ENCODE measurements at places on chromosomes 3 and 15.

DNA sequence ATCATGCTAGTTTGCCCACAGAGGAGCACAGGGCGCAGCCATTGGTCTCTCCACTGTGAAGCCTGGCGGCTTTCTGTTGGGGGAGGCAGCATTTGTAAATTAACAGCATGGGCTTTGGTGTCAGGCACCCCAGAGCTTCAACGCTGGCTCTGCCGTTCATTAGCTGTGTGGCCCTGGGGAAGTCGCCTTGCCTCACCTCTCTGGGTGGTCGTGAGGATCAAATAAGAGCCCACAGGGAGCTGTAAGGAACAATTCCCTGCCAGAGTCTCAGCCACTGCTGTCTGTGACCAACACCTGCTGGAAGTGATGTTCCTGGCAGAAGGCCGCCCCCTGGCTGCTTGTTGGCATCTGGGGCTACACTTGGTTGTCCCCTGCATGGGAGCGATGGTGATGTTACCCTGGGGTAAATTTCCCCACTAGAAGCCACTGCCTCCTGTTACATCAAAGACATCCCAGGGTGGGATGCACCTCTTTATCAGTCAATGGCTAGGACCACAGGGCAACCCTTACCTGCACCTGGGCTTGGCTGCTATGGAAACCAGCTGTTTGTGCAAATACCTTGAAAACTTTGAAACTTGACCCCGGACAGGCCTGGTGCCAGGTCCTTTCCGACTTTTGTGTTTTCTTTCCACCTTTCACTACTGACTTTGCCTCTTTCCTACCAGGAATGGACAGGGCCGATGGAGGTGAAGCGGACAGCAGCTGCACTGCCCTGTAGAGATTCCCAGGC lies 36.9 kb downstream of the DNASE1L3 start:
- DNase-seq: no peak

GRCh38 chr3:113166719-113167492 lies 44.5 kb upstream of the BOC start:
- no peak for DNase-seq

GRCh38 chr3:123480428-123480827 lies 31.5 kb upstream of the ADCY5 start:
- no peak for DNase-seq

DNA sequence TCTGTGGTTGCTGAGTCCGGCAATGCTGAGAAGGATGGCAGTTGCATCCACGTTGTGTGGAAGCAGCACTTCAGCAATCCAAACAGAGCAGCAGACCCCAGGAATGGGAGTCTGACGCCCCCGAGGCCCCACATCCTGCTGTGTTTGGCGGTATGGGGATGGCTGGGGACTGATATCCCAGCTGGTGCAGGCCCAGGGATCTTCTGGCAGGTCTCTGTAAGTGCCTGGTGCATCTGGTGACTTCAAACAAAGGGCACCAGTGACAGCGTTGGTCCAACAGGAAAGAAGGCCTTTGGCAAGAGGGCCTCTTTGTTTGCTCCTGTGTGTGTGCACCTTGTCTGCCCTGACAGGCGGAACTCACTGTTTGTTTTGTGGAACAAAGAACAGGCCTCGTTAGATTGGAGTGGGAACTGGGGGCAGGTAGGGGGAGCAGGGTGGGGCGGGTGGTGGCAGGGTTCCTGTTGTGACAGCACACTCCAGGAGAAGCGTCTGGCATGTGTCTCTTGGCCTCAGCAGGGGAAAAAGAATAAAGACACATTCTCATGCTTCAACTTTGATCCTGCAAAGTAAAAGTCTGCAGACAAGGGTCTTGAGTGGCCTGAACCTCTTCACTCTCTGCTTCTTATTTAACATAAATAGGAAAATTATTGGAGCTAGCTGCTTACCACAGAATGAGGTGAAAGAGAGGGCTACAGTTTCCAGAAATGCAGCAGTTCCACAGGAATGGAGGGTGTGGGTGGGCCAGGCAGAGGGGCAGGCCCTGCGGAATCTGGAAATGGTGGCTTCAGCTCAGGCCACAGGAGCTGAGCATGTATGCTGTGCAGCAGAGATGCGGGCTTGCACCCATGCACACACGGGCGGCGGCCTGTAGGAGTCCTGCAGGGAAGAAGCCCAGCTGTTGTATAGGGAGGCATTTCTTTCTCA lies 94.5 kb upstream of the MYZAP start:
- no peak for DNase-seq

GRCh38 chr3:72535772-72536171 lies 312.5 kb downstream of the SHQ1 start:
- peak; percentile 24 for DNase-seq

DNA sequence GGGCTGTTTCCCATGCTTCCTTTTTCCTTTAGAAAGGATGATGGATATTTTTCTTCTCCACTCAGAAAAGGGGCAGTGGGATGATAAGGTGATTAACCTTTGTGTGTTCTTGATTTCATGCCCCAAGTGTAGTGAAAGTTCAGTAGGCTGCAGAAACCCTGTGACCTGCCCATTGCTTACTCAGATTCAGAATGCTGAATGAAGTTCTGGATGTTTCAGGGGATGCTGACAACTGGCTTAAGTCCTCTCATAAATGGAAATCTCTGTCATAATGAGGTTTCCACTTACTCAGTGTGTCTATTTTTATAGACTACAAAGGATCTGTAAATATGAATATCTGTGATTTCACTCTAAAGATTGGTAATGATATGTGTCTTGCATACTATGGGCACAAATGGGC lies 471.3 kb upstream of the TPRG1 start:
- DNase-seq: no peak

- DNase-seq: peak; percentile 50
These were observed 3.1 kb downstream of the CD86 start for GRCh38 chr3:122058294-122058693.

DNA sequence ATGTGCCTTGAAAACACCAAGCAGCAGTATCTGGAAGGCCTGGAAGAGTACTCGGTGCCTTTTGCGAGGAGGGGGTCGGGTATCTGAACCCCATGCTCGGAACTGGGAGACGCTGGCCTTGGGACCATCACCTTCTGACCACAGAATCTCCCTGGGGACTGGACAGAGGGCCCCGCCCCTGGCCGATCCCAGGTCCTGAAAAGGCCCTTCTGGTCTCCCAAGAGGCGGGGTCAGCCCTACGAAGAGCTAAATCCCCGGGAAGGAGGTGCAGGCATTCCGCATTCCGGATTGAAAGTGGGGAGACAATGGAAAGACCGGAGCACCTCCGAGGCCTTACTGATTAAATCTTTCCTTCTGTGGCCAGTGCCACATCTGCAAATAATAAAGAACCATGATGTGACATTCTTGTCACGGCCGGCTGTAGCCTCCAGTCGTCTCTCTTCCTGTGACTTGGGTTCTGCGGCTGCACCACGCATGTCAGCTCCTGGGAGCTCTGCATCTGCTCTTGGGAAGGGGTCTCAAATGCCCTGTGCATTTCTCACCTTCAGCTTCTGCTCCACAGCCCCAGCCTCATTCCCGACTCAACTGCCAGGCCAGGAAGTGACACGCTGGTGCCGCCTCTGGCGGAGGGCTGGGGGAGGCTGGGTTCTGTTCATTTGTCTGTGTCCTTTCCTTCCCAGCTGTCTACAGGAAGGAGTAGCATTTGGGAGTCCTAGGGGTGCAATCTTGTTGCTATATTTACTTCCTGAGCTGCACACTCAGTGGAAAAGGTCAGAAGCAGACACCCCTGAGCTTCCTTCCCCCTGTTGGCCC lies 173.5 kb downstream of the KLF13 start:
- no peak for DNase-seq

DNA sequence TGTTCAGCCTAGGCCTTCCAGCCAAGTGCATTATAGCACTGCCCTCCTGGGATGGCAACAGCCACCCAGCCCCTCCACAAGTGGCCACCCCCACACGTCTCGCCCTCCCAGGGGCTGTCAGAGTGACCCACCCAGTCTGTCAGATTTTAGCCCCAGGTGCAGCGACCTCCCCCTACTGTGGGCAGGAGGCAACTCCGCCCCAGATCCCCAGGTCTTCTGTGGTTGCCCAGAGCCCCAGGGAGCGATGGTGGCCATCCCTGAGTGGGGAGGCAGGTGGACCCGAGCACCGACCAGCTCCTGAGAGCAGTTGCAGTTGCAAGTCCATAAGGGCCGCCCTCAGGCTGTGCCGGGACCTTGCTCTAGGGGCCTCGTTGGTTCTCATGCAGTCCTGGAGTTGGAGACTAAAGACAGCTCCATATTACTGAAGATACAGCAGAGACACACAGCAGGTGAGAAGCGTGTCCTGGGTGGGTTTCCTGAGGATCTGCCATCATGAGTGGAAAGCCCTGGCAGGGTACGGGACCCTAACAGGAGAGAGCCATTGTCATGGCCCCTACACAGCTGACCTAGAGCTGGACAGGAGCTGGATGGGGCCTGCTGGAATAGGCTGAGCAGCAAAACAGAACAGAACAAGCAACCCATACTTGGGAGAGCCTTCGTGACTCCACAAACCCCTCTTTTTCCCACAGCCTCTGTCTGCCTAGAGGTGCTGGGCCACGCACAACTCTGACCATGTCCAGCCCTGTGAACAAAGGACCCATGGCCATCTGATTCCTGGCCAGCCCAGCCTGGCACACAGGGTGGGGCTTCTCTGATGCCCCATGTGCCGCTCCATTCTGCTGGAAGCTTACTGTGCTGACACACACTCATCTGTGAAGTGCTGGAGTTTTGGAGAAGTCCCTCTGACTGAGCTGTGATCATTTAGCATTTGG lies 110.3 kb upstream of the ALDH1A3 start:
- no peak for DNase-seq

GRCh38 chr15:50024281-50024680 lies 94.8 kb downstream of the ATP8B4 start:
- no peak for DNase-seq

DNA sequence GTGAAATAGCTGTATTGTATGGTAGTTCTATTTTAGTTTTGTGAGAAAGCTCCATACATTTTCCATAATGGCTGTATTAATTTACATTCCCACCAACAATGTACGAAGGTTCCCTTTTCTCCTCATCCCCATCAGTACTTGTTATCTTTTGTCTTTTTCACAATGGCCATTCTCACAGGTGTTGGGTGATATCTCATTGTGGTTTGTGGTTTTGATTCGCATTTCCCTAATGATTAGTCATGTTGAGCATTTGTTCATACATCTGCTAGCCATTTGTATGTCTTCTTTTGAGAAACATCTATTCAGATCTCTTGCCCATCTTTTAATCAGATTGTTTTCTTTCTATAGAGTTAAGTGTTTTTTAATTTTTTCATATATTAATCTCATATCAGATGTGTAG lies 931.9 kb downstream of the IGSF11 start:
- DNase-seq: no peak

- no peak for DNase-seq
These were observed 12.4 kb downstream of the PCYT1A start for GRCh38 chr3:196275126-196275525.

GRCh38 chr3:143850877-143851276 lies 2.6 kb upstream of the SLC9A9 start:
- peak; percentile 22 for DNase-seq

GRCh38 chr15:48761393-48762158 lies 49.3 kb downstream of the CEP152 start:
- DNase-seq: no peak

DNA sequence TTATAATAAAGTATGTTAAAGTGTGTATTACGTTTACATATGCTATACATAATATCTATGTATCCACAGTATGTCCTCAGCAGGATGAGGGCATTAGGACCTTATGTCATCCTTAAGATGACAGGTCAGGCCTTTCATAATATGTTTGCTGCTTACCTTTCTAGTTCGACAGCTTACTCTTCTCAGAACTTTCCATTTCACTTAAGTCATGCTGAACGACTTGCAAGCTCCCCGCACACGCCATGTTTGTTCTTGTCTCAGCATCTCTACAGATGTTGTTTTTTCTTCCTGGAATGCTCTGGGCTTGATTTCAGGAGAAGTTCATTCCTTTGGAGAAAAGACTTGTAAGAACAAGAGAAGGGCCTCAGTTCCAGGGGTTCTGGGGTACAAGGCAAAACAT lies 36.0 kb upstream of the PPARG start:
- DNase-seq: no peak

DNA sequence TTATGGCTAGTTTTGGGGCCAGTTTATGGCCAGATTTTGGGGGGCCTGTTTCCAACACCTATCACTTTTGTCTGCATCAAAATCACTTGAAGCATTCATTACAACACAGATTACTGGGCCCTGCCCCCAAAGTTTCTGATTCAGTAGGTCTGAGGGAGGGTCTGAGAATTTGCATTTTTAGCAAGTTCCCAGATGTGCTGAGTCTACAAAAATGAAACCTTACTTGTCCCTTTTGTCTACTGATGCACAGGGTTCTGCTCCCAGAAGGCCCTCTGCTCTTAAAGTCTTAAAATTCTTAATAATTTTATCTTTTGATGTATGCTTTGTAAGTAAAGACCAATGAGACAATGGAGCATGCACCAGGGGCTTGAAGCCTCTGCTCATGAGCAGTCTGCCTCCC lies 146.0 kb downstream of the POLQ start:
- DNase-seq: no peak

- peak; percentile 15 for DNase-seq
These were observed 104.2 kb upstream of the RAD18 start for GRCh38 chr3:9067352-9067975.

DNA sequence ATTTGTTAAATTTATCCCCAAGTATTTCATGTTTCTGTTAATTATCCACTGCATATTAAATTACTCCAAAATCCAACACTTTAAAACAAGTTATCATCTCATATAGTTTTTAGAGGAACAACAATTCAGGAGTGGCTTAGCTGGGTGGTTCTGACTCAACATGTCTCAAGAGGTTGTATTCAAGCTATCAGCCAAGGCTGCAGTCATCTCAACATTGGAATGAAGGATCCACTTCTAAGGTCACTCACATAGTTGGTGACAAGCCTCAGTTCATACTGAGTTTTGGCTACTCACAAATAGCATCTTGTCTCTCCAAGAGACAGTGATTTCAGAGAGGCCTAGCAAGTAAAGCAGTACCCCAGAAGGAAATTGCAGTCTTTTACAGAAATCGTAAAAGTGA lies 134.7 kb downstream of the NR2E3 start:
- no peak for DNase-seq

DNA sequence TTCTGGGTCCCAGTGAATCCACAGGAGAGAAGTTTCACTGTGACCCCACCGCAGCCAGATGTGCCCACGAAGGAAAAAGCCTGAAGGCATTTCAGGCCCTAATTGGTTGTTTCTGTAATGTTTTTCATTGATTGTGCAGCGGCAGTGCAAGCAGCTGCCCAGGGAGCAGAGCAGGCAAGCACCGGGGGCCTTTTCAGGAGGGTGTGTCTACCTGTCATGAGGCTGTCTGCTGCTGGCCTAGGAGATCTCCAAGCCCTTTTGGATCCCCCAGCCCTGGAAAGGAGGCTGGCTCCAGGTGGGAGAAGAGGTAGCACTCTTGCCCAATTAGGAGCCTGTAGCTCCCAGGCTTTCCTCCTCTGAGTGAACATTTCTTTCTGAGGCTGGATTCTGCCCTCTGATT lies 108.8 kb downstream of the EPHB1 start:
- no peak for DNase-seq

- DNase-seq: no peak
These were observed 1.8 kb downstream of the TWF2 start for GRCh38 chr3:52237006-52237656.
